GM03348 (cell line): ENCODE measurements at places on chromosomes 16 and 17.

- DNase-seq = peak; percentile 29
These were observed 80.0 kb upstream of the NKD1 start for GRCh38 chr16:50467943-50468748.

DNA sequence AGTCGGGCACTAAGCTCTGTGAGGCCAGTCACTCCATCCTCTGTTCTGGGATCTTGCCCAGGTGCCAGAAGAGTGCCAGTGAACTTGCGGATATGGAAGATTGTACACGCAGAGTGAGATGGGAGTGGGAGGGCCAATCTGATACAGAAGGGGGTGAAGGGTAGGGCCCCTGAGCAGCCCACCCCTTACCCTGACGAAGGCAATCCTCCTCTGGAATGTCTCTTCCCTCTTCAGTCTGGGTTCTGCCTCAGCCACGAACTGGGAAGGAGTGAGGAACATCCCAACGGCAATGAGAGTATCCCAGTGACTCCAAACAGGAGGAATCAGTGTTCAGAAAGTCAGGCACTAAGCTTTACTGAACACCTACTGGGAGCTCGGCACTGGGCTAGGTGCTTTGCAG, 11.9 kb upstream of the PIK3R6 start:
- no peak for DNase-seq

DNA sequence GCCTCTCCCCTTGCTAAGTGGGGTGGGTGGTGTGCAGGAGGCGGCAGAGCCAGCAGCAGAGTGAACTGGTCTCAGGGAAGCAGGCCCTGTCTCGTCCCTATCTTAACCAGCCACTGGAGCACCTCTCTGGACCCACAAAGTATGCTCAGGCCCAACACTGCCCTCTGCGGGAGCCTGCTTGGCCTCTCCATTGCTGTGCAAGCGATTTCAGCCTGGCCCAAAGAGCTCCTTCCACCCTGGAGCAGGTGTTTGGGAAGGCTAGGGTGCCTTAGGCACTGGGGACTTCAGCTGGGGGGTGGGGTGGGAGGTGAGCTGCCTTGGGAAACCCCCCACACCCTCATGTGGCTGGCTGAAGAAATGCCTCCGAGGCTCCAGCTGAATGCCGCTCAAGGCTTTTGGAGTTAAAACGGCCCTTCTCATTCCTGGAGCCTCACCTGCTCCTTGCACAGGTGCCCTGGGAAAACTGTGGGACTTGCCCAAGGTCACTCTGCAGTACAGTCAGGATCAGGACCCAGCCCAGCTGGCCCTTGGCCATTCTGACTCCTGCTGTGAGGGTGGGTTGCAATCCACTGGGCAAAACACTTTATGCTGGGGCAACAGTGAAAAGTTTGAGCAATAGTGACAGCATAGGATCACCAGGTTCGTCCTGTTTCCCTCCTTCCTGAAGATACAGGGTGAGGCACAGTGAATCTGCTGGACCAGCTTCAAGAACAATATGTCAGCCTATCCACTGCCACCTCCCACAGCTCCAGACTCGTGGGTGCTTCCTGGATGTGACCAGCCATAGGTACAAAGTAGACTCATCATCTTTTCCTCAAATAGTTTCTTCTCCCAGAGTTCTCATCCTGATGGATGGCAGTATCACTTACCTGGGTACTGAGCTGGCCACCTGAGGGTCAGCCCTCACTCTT, 5.9 kb upstream of the UBE2O start:
- peak; percentile 73 for DNase-seq

DNA sequence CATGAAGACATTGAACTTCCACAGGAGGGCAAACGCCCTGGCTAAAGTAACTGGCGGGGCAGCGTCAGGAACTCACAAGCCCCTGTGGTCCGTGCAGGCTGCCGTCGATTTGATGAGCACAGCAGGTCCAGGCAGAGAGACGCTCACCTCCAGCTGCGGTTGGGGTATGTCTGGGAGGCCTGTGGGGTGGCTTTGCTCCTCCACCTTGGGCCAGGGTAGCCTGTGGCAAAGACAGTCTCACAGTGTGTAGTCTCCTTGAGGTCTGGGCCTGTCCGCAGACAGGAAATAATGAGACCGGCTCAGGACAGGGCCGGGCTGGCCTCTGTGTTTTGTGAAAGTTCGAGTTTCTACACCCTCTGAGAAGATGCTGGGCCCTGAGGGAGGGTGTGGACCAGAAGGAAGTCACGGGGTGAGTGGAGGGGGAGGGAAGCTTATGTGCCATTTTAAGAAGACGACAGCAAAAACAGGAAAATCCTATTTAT, 103.3 kb downstream of the METRNL start:
- DNase-seq = no peak
